Aorta (tissue), 5 donors: ENCODE measurements at places on chromosomes 2 and 18. TPM values are rescaled to one million over a fixed set of nuclear protein-coding genes. Genes with fewer than 3 reads are reported as not detected.

- no peak for DNase-seq
These were observed 488.1 kb upstream of the RAB12 start for GRCh38 chr18:8121101-8121500.

GRCh38 chr18:45833846-45834245 lies 8.4 kb downstream of the SIGLEC15 start:
- no peak for DNase-seq

GRCh38 chr2:12091201-12091806 lies 344.9 kb downstream of the LPIN1 start:
- no peak for DNase-seq

- no peak for DNase-seq
These were observed 82.5 kb upstream of the KCNE4 start for GRCh38 chr2:222969491-222969890.

- DNase-seq, result peak; percentile 62
These were observed 2.6 kb upstream of the FZD5 start for GRCh38 chr2:207772081-207772843.

GRCh38 chr2:28390746-28391563 lies 1.7 kb upstream of the FOSL2 start:
- peak; percentile 90 for DNase-seq

GRCh38 chr2:32732912-32733472 lies 105.1 kb downstream of the TTC27 start:
- DNase-seq, result no peak

- no peak for DNase-seq
These were observed 28.5 kb upstream of the DOCK10 start for GRCh38 chr2:225070811-225071210.

- DNase-seq, result no peak
These were observed 24.3 kb downstream of the UPP2 start for GRCh38 chr2:158125756-158126498.

- DNase-seq, result no peak
These were observed 358.5 kb upstream of the DSEL start for GRCh38 chr18:67875060-67875459.

DNA sequence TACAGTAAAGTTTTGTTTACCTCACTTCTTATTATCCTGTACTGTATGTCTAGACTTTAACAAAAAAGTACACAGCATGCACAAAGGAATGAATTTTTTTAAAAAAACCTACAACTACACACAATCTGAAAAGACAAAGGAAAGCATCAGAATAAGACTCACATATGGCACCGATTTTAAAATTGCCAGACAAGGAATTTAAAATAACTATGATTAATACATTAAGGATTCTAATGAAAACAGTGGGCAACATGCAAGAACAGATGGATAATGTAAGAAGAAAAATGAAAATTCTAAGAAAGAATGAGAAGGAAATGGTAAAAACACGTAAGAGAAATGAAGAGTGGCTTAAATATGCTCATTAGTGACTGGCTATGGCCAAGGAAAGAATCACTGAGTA lies 638.2 kb downstream of the FBXO15 start:
- no peak for DNase-seq

DNA sequence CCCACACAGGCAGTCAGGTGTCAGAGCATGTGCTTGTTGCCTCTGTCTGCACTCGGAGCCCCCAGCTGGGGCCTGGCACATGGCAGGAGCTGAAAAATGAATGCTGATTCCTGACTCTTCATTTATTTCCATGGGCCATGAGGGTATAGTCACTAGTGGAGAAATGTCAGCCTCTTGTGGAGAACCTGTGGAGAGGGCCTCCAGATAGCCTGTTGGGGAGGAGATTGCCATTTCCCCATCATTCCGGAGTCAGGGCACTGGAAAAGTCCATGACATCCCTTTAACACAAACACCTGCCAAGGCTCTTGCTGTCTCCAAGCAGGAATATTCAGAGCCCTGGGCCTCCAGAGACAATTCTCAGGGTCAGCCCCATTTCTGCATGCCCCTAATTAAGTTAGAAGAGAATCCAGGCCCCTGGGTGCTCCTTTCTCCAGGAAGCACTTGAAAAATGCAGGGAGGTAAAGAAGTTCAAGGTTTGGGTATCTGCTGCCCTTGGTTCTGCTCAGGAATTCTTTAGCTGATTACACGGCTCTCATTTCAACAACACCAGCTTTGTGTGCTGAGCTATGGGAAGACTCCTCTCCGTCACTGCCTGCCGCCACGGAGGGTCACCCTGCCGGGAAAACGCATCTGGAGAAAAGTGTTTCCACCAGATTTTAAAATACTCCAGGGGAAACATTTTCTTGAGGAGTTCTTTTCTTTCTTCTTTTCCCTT lies 311.3 kb downstream of the MYCN start:
- DNase-seq, result no peak

DNA sequence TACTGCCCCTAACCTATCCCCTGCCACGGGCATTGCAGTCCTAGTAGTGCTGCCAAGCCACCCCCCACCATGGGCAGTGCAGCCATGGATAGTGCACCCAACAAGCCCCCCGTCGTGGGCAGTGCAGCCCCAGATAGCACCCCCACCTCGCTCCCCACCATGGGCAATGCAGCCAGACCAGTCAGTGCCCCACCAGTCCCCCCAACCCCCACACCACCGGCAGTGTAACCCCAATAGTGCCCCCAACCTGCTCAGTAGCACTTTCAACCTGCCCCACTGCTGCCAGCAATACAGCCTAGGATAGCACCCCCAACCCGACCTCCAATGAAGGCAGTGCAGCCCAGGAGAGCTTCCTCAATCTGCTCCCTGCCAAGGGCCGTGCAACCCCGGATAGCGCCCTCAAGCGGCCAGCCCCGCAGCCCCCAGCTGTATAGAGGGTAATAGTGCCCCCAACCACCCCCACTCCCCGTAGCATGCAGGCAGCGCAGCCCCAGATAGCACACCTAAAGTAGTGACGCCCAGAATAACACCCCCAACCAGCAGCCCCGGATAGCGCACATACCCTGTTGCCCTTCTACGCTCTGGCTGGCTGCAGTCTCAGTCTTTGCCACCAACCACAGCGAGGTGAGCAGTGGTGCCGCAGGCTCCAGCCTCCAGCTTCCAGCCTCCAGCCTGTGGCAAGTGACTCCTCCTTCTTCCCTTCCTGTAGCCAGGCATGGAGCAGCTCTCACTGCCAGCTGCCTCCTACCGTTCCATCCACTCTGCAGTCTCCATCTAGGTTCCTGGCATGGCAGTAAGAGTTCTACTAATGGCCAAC lies 45.4 kb upstream of the ANKRD62 start:
- no peak for DNase-seq

GRCh38 chr2:135688978-135689377 lies 52.7 kb upstream of the UBXN4 start:
- DNase-seq, result no peak

FBXO36 gene
- total RNA-seq, result 2.2 TPM

CHRND gene
- total RNA-seq, result not detected

CPS1 gene
- 3.2 TPM for total RNA-seq

CCDC148 gene
- total RNA-seq, result 0.52 TPM

TMEM127 gene
- total RNA-seq, result 53.8 TPM

RGPD4 gene
- total RNA-seq, result 0.39 TPM

ITPRID2 gene
- total RNA-seq, result 119 TPM

ODC1 gene
- total RNA-seq, result 46.1 TPM

DCDC2C gene
- not detected for total RNA-seq

CDK5R2 gene
- not detected for total RNA-seq

C2orf78 gene
- total RNA-seq, result not detected
